ENCODE measurements at places on chromosomes 3 and 15.

- no peak for DNase-seq
These were observed 2.2 kb downstream of the EIF4A2 start for GRCh38 chr3:186785495-186786018.

DNA sequence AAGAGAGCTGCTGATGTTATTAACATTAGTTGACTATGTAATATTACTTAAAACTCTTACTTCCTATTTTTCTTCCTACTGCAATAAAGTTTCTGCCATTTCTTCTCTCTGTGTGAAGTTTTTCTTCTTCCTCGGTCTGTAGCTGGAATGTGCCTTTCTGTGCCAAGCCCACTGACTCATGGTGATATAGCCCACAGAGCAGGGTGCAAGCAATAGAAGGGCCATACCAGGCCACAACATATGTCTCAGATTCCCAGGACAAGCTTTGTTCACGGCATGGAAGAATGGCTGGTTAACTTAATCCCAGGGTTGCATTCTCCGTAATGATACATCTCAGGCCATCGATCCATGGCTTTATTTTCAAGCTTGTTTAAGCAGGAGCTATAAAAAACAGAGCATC is 815.3 kb downstream of the TUSC7 start:
- no peak for DNase-seq

DNA sequence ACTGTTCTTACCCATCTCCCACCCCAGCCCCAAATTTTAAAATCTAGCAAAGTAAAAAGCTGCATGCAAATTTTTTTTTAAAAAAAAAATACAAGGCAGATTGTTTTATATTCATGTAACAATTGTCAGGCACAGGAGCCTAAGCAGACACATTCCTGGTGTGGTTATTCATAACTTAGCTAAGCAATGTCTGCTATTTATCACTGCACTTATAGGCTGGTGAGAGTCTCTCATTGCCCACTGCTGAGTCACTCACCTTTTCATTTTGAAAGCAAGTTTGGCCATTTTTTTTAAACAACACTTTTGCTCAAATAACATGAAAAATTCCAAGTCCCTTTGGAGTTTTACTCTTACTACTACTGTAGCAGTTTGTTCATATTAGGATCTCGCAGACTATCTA is 413.9 kb downstream of the RBMS3 start:
- DNase-seq = no peak

- DNase-seq = no peak
These were observed 372.7 kb downstream of the ROBO2 start for GRCh38 chr3:77412584-77412983.

DNA sequence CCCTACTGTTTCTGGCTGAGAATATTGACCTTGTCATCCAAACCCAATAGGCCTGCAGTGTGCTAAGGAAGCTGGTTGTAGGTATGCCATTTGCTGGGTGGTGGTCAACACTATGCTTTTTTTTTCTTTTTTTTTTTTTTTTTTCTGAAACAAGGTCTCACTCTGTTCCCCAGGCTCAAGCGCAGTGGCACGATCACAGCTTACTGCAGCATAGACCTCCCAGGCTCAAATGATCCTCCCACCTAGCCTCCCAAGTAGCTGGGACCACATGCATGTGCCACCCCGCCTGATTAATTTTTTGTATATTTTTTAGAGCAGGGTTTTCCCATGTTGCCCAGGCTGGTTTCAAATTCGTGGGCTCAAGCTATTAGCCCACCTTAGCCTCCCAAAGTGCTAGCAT is 35.7 kb upstream of the RHO start:
- no peak for DNase-seq

GRCh38 chr3:105828703-105829102 is 40.1 kb downstream of the CBLB start:
- DNase-seq = peak; percentile 5

- no peak for DNase-seq
These were observed 139.4 kb downstream of the FHIT start for GRCh38 chr3:61111825-61112224.

DNA sequence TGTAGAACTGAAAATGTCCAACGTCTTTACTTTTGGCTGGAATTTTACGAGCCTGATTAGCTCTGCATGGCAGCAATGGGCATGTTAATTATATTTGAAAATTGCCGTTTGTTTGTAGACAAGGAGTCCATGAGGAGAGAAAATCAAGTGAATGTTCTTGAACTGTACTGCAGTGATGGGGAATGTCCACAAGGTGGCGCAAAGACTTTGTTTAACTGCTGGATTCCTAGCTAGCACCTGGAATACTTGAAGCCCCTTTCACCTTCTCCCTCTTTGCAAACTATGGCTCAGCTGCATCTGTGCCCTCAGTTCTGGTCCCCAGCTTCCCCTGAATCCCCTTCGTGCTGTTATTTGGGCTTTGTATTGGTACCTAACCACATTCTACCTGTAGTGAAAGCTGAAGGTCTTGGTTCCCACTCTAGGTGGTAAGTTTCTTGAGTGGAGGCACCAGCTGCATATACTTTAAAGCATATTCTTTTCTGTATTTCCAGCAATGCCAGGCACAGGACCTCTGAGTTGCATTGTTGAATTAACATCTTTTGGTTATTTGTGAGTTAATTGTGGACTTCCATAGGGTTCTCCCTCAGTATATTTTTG is 25.3 kb downstream of the EXOG start:
- peak; percentile 53 for DNase-seq

GRCh38 chr15:22958487-22959280 is 21.5 kb downstream of the CYFIP1 start:
- DNase-seq = no peak

DNA sequence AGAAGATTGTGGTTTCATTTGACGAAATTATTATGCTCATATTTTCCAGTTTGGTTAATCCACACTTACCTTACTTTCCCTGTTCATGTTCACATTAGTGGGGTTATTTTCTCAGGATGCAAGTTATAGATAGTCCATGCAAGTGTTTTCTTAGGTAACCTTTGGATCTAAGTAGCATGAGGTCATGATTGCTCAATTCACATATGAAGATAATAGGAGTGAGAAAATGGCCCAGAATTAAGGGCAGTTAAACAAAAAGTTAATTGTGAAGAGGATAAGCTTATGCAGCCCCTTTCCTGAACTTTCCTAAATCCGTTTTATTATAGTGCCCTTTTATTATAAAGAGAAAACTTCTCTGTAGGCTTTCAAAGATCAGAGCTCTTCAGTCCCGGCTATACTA is 83.4 kb downstream of the CD200R1L start:
- no peak for DNase-seq

DNA sequence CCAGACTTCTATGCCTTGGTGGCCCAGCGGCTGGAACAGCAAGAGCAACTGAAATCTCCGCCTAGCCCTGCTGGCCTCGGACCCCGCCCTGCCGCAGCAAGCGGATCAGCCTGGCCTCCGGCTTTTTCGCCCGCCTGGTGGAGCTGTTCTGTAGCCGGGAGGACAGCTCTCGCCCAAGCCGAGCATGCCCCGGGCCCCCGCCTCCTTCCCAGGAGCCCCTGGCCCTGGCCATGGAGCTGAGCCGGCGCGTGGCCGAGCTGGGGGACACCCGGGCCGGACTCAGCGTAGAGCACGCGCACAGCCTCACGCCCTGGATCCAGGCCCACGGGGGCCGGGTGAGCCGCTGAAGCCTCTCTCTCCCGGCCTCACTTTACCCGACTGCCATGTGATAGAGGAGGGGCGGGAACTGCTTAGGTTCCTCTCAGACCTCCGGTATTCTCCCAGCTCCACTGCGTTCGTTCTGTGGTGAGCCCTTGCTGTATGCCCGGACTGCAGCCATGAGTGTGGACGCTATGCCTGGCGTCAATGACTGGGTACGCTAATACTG is 24.1 kb upstream of the MRPL3 start:
- DNase-seq = no peak

DNA sequence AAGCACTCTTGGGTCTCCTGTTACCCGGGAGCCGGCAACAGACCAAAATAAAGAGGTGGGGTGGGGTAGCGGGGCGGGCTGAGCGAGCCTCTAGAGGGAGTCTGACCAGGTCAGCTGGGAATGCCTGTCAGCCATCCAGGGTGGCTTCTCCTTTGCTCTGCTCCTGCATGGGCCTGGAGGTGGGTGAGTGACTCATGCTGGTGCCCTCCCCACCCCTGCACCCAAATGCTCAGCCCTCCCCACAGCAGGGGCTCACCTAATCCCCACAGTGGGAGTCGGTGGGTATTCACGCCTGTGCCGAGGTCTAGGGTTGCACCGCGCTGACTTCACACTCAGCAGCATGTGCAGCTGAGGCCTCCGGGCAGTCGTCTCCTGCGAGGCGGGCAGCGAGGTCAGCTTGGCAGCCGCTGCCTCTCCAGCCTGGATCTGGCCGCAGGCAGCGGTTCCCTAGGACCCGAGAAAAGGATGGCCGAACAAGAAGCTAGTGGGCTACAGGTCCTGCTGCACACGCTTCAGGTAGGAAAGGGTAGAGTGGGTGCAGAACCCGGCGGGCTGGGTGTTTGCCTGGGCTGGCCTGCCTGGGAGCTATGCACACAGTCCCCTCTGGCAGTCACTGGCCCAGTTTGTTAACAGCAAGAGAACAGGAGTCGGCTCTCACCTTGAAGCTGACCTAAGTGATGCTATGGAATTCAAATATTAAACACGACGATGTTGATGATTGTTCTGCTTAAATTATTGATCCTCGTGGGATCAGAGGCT is at the start of gene AGBL1:
Gene AGBL1, plus strand, starts transcription at position 364 of the 759 bp plus-strand sequence.
- no peak for DNase-seq

DNA sequence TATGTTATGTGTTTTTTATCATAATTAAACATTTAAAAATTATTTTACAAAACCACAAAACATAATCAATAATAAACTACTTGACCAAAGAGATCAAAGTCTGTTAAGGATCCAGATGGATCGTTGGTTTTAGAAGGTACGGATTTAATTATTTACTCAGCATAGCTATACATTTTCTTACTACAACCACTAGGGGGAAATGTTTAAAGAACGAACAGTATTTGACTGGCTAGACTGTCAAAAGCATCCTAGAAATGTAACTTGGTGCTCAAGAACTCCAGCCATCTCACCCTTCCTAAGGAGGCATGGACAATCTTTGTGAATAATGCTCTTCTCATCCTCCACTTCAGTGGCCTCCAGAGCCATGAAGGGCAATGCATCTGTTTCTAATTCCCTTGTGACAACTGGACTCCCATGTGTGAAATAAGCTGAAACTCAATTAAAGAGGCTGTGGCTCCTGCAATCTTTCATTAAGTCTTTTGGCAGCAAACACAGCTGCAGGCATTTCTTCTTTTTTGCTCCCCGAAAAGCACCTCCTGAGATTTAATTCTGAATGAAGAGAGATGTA is 94.7 kb upstream of the TUSC7 start:
- no peak for DNase-seq

- no peak for DNase-seq
These were observed 927 bp downstream of the SMAD6 start for GRCh38 chr15:66702787-66703539.

- no peak for DNase-seq
These were observed 115.2 kb downstream of the CADM2 start for GRCh38 chr3:85074003-85074402.

DNA sequence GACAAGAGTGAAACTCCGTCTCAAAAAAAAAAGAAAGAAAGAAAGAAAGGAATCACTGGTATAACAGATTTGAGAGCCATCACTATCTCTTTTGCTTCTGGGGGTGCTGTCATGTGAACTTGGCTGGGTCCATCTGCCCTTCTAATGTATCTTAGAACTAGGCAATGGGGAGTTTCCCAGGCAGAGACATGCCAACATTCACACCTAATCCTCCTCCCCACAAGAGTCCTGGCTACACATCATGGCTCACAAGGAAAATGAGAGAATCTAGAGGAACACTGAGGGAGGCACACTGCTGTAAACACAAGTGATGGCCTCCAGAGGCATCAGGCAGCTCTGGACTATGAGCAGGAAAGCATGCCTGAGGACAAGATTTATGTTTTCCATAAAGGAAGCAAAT is 67.8 kb upstream of the PPP2R3A start:
- DNase-seq = no peak

GRCh38 chr3:16085410-16085809 is 89.1 kb upstream of the GALNT15 start:
- DNase-seq = no peak

DNA sequence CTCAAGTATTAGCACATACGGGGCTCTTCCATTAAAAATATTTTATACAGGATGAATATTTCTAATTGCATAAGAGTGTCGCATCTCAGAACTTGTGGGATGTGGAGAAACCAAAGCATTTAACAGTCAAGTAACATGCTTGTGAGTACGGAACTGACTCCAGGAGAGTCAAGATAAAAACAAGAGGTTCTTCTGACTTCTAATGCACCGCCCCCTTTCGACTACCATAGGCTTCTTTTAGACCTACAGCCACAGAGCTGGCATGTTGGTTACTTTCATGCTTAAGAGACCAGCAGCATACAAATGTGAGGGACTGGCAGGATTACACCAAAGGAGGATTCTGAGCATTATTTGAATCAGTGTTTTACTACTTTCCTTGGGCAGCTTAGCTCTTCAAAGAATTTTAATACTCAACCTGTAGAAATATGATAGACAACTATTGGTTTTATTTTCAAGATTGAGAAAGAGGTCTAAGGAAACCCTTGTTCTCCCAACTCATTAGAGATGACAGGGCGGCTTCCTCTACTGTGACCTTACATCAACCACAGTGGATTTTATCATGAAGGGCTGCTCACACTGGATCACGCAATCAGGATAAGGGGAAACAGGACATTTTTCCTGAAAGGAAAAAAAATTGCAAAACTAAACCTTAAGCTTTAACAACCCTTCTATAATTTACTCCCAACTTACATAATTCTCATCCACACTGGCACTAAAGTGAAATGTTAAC is 14.0 kb downstream of the ETV5 start:
- DNase-seq = no peak

DNA sequence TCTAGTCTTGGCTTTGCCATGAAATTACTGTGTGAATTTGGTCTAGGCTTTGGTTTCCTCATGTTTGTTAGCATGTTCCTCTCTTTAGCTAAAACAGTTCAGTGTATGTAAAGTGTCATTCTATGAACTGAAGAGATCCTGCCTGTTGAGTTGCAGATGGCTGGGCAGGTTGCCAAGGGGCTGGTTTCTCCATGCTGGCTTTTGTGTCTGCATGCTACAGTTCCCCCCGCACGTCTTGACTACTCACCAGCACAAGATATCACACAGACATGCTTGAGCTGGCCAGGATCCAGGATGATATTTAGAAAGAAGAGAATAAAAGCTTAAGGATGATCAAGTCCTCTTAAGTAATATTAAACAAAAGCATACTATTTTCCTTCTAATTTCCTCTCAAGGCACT is 90.2 kb downstream of the CERS3 start:
- no peak for DNase-seq
